ENCODE measurements at places on chromosomes 13 and 19. TPM values are rescaled to one million over a fixed set of nuclear protein-coding genes. Genes with fewer than 3 reads are reported as not detected.

LGALS14 gene
- total RNA-seq = not detected

GNA15 gene
- total RNA-seq = not detected

DNA sequence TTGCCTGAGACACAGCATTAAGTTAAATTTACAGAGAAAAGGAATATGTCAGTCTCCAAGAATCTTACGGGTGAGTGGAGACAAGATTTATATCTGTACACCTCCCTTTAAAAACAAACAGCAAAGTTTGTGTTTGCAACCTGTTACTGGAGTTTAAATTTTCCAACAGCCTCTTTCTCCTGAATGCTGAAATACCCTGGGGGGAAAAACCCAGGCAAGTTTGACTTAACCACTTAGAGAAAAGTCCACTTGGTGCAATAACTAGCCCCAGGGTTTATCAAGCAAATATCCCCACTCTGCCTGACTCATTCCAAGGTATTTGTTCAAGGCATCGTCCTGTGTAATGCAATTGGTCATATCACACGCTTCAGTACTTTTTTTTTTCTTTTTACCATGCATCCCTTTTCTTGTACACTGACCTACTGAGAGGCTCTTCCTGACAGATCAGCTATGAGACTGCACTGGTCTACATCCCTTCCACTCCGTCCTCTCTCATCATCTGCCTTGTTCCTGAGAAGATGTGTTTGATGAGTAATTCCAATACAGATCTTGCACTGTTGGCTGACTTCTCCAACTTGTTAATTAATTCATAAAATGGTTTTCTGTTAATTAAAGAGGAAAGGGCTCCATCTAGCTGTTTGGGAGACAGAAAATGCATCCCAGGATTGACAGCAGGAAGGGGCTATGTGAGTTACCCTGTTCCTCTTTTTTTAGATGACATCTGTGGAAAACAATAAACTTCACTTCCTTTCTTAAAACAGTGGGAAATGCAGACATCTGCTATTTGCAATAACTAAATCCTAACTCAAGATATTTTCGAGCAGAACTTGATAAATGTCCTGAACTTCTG is 212.5 kb upstream of the IRS2 start:
- H3K36me3 ChIP-seq = no peaks in the 10 kb centered on the region
- DNase-seq = peak; percentile 97
- H3K4me1 ChIP-seq = peaks cover 61% of the 10 kb centered on the region
- peak overlapping the region; percentile 27 for H3K4me3 ChIP-seq

USHBP1 gene
- not detected for total RNA-seq

GRCh38 chr13:83895994-83896580 is 13.8 kb upstream of the SLITRK1 start:
- peak; percentile 86 for DNase-seq
- H3K27me3 ChIP-seq = no peaks in the 10 kb centered on the region
- H3K4me1 ChIP-seq = peaks cover 36% of the 10 kb centered on the region
- peaks cover 20% of the 10 kb centered on the region for H3K36me3 ChIP-seq
- H3K4me3 ChIP-seq = peak overlapping the region; percentile 28

DNA sequence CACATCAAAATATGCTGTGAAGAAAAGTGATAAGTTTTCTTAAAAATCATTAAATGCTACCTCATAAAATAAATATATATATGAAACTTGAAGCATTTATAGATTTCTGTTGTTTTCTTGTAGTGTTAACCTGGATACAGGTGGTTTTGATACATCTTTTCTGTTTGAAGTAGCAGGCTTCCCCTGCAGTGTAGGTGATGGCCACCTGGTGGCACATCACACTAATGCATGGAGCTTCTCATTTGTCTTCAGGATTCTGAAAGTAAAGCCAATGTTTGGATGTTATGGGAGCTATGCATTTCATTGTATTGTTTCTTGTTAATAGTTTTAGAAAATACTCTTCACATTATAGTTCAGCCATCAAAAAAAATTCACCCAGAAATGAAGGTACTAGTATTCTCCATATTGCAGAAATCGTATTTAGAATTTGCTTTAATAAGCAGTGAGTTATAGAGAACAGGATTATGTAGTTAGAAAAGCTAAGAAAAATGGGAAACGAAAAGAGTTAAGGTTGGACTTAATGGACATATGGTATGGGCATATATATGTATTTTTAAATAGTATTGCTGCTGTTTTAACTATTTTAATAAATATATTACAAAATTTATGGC is 18.7 kb downstream of the GPR180 start:
- H3K4me1 ChIP-seq = no peaks in the 10 kb centered on the region
- DNase-seq = peak; percentile 18
- no peak overlapping the region for H3K4me3 ChIP-seq

DNA sequence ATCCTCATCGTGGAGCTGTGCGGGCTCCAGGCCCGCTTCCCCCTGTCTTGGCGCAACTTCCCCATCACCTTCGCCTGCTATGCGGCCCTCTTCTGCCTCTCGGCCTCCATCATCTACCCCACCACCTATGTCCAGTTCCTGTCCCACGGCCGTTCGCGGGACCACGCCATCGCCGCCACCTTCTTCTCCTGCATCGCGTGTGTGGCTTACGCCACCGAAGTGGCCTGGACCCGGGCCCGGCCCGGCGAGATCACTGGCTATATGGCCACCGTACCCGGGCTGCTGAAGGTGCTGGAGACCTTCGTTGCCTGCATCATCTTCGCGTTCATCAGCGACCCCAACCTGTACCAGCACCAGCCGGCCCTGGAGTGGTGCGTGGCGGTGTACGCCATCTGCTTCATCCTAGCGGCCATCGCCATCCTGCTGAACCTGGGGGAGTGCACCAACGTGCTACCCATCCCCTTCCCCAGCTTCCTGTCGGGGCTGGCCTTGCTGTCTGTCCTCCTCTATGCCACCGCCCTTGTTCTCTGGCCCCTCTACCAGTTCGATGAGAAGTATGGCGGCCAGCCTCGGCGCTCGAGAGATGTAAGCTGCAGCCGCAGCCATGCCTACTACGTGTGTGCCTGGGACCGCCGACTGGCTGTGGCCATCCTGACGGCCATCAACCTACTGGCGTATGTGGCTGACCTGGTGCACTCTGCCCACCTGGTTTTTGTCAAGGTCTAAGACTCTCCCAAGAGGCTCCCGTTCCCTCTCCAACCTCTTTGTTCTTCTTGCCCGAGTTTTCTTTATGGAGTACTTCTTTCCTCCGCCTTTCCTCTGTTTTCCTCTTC is 6.3 kb downstream of the MYADM start:
- H3K27me3 ChIP-seq = peaks cover 56% of the 10 kb centered on the region
- H3K4me3 ChIP-seq = peak overlapping the region; percentile 40
- H3K27ac ChIP-seq = peak overlapping the region; percentile 51
- H3K36me3 ChIP-seq = peaks cover 59% of the 10 kb centered on the region
- H3K4me1 ChIP-seq = peaks cover 43% of the 10 kb centered on the region

DNA sequence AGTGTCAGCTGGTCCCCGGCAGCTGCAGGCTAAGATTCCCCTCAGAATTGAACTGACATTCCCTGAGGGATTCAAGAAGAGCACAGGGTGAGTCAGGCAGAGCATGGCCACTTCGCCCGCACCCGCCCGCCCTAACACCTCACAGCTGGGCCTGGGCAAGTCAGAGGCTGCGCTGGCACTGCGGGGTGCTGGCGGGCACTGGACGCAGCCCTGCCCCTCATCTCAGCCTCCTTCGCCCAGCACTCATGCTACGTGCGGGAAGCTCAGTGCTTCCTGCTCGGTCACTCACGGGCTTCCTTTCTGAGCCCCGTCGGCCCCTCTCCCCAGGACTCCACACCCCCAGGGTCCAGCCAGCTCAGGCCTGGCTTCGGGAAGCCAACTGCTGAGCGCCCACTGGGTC is 56.9 kb downstream of the MLLT1 start:
- H3K36me3 ChIP-seq = peaks cover 7% of the 10 kb centered on the region
- H3K27me3 ChIP-seq = peaks cover 3% of the 10 kb centered on the region

- peak overlapping the region; percentile 88 for H3K27ac ChIP-seq
- H3K4me3 ChIP-seq = peak overlapping the region; percentile 98
- DNase-seq = no peak
- peaks cover 8% of the 10 kb centered on the region for H3K36me3 ChIP-seq
Observed at GRCh38 chr13:48093588-48093987, 1.3 kb downstream of the MED4 start.

UNC13A gene
- total RNA-seq = 0.07 TPM

GRCh38 chr19:6667114-6667627 is 2.8 kb downstream of the TNFSF14 start:
- H3K4me1 ChIP-seq = no peaks in the 10 kb centered on the region
- H3K4me3 ChIP-seq = no peak overlapping the region
- peaks cover 7% of the 10 kb centered on the region for H3K27me3 ChIP-seq
- no peak for DNase-seq

ZNF101 gene
- 9.5 TPM for total RNA-seq

CATSPERD gene
- total RNA-seq = not detected

DNA sequence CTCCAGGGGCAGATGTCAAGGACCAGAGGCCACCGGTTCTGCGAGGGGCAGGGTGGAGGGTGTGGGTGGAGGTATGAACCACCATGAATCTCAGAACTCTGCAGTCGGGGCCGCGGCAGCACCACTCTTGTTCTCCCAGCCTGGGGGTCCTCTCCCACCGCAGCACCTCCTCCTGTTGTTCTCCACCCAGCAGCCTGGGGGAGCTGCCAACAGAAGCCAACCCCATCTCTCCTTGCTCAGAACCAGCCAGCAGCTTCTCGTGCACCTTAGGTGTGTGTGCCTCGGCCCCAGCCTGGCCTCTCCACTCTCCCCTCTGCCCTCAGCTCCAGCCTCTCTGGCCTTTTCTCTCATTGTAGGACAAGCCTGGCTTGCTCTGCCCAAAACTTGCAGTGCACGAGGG is 31.9 kb upstream of the CCNE1 start:
- H3K36me3 ChIP-seq = no peaks in the 10 kb centered on the region
- H3K4me1 ChIP-seq = no peaks in the 10 kb centered on the region
- no peak overlapping the region for H3K4me3 ChIP-seq
- DNase-seq = no peak
- no peak overlapping the region for H3K27ac ChIP-seq

DNA sequence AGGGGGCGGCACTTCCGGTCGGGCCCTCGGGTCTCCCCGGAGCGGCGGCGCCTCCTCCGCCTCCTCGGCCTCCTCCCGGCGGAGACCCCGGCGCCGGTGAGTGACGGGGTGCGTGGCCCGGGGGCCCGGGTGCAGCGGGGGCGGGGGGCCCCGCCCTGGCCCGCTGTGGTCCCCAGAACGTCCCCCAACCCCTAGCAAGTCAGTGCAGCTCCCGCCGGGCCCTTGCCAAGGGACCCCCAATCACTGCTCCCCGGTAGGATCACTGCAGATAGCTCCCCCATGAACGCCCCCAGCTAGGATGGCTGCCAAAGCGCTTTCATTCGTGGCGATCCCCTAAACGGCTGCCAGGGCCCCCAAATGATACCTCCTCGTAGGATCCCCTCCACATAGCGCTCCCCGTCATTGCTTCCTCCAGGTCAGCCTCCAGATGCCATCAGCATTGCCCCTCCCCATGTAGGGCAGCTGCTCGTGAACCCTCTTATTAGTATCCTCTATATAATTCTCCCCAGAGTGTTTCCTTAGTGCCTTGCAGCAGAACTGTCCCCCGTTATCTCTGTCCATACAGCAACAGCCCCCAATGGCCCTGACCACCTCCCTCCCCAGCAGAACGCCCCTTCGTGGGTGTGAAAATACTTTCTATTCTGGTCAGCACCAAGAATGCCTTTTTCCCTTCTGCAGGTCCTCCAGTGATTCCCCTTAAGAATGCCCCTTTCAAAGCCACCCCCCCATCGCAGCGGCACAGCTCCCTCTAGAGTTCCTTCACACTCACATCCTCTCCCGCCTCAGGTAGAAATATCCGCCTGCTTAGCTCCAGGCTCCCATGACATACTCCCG is at the start of gene ZNF865:
ZNF865 (plus strand) TSS at position 11 of the 834 bp plus-strand sequence. CDS start 7,972 bp downstream, outside the sequence.
- peaks cover 43% of the 10 kb centered on the region for H3K36me3 ChIP-seq
- peak; percentile 75 for DNase-seq
- peaks cover 1% of the 10 kb centered on the region for H3K27me3 ChIP-seq
- H3K4me3 ChIP-seq = peak within 1 kb of the TSS; percentile 93
- peak within 1 kb of the TSS; percentile 97 for H3K27ac ChIP-seq
- H3K4me1 ChIP-seq = peaks cover 43% of the 10 kb centered on the region

DNA sequence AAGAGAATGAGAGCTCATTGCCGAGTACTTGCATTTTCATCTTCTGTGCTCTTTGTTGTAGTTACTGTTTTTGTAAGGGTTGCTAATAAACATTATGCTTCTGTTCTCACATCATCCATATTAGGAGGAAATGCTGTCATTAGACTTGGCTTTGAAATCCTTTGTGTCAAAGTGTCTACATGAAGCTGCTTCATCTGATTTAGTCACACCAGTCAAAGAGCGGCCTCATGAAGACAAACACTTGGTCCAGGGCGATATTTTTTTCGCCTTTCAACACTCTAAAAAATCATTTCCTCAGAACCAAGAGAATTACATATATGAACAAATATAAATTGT is 105.0 kb downstream of the SPRY2 start:
- H3K4me1 ChIP-seq = peaks cover 34% of the 10 kb centered on the region
- no peaks in the 10 kb centered on the region for H3K36me3 ChIP-seq

- H3K36me3 ChIP-seq = peaks cover 17% of the 10 kb centered on the region
- peak overlapping the region; percentile 80 for H3K27ac ChIP-seq
- peaks cover 36% of the 10 kb centered on the region for H3K4me1 ChIP-seq
- peak overlapping the region; percentile 95 for H3K4me3 ChIP-seq
- no peak for DNase-seq
Observed at GRCh38 chr19:45507872-45508416, 665 bp downstream of the VASP start.

MEX3D gene
- total RNA-seq = 33.1 TPM

DNA sequence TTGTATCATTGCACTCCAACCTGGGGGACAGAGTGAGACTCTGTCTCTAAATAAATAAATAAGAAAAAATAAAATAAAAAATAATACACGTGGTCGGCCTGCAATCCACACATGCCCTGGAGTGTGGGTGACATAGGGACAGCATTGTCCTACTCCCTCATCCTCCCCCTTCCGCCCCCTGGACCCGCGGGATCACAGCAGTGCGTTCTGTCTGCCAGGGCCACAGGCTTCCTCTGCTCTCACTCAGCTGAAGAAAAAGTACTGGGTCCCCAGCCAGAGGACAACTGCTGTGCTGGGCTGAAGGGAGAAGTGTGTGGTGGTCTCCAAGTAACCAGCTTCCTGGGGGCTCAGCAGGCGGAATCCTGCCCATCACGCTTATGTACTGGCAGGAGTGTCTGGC is 6.3 kb downstream of the BCAT2 start:
- H3K36me3 ChIP-seq = no peaks in the 10 kb centered on the region
- H3K4me1 ChIP-seq = peaks cover 8% of the 10 kb centered on the region
- H3K27ac ChIP-seq = no peak overlapping the region
- DNase-seq = no peak
- no peaks in the 10 kb centered on the region for H3K27me3 ChIP-seq

GRCh38 chr13:111623743-111624505 is 303.5 kb downstream of the TEX29 start:
- H3K4me3 ChIP-seq = no peak overlapping the region
- no peaks in the 10 kb centered on the region for H3K4me1 ChIP-seq
- H3K27me3 ChIP-seq = 0 out of 2 replicates have a peak, but pooled peaks cover 2% of the 10 kb centered on the region
- H3K27ac ChIP-seq = no peak overlapping the region
- peaks cover 4% of the 10 kb centered on the region for H3K36me3 ChIP-seq
- no peak for DNase-seq

DNA sequence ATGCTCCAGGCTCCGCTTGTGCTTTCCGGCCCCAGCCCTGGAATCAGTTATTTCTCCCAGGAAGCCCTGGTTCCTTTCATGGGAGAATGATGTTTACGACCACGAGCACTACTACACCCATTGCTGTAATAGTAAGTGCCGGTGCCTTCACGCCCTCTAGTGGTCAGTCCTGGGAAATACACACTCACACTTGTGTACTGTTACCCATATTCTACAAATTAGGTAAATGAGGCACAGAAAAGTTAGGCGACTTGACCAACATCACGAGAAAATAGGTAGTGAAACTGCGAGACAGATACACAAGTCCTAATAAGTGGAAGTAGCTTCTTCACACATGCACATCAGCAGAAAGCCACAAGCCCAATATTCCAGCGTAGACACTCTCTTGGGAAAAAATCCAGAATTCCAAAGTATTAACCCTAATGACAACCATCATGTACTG is 21.7 kb downstream of the CEACAM21 start:
- peak; percentile 64 for DNase-seq
- H3K36me3 ChIP-seq = no peaks in the 10 kb centered on the region
- H3K27me3 ChIP-seq = peaks cover 19% of the 10 kb centered on the region
- no peak overlapping the region for H3K27ac ChIP-seq
- H3K4me1 ChIP-seq = peaks cover 12% of the 10 kb centered on the region
- no peak overlapping the region for H3K4me3 ChIP-seq
